ENCODE measurements at places on chromosomes 2 and 18. TPM values are rescaled to one million over a fixed set of nuclear protein-coding genes. Genes with fewer than 3 reads are reported as not detected.

DNA sequence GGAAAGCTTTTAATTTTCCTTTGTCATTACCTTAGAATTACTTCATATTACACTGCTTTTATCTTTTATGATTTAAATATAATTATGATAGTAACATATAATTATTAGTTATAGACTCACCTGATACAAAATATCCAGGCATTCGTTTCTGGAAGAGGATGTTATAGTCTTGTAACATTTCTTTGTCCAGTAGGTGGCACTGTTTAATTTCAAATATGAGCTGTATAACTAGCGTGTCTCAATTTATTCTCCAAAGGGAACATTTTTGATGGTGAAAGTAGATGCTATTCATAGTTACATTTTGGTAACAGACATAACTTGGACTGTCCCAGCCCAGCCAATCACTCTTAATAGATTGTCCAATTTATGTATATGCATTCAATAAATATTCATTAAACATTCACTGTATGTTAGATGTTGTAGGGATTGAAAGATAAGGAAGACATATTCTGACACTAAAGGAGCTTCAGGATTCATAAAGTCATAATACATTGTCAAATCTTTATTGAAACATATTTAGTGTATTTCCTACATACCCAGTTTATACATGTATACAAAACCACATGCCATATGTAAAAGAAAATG lies 19.2 kb downstream of the DAW1 start:
- peak; percentile 30 for DNase-seq

GRCh38 chr2:127996160-127996559 lies 31.7 kb downstream of the SAP130 start:
- DNase-seq: no peak

- peak; percentile 83 for DNase-seq
Observed at GRCh38 chr2:134668821-134669220, 50.0 kb downstream of the TMEM163 start.

DNA sequence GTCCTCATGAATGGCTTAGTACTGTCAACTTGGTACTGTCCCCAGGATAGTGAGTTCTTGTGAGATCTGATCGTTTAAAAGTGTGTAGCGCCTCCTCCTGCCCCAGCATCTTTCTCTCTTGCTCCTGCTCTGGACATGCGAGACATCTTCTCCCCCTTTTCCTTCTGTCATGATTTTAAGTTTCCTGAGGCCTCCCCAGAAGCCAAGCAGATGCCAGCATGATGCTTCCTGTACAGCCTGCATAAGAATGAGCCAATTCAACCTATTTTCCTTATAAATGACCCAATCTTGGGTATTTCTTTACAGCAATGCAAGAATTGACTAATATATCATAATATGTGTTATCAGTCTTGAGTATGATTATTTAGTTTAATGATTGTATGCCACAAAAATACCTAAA lies 3.5 kb upstream of the RSAD2 start:
- no peak for DNase-seq

DNA sequence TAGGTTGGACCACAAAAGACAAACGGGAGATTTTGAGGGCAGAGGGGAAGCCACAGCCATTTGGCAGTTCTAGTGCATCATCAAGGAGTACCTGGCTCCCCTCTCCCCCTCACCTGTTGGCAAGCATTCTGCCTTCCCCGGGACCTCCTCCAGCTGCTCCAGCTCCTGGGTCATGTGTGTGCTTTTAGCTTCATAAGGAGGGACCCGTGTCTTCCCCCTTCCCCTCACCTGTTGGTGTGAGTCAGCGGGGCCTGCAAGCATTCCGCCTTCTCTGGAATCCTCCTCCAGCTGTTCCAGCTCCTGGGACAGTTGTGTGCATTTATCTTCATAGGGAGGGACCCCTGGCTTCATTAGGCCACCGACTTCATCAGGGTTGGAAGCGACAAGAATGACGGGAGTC lies 58.8 kb downstream of the SPP2 start:
- no peak for DNase-seq

DNA sequence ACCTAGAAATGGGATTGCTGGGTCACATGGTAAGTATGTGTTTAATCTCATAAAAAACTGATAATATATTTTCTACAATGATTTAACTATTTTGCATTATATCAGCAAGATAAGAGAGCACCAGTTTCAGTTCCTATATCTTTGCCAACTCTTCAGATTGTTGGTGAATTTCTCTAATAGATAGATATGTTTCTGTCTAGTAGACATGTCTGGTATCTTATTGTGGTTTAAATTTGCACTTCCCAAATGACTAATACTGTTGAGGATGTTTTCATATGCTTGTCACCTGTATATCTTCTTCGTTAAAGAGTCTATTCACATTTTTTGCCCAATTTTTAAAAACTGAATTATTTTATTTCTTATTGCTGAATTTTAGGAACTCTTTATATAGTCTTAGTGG lies 113.8 kb upstream of the UXS1 start:
- DNase-seq: no peak

DNA sequence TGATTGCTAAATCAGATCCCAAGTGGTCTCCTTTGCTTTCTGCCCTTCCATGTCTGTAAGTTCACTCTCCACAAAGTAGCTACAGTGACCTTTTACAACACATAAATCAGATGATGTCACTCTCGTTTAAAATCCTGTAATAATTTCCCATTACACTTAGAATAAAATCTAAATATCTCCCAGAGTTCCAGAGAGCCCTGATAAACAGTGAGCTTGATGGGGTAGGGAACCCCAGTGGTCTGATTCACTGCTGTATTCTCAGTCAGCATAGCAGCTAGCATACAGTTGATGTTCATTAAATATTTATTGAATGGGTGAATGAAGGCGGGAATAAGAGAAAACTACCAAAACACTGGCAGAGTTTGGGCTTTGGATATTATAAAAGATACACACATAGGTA lies 117.7 kb downstream of the ZAP70 start:
- DNase-seq: no peak

GRCh38 chr2:138515092-138515491 lies 13.5 kb downstream of the SPOPL start:
- no peak for DNase-seq

The C1GALT1C1L gene
- 0.51 TPM for total RNA-seq

DNA sequence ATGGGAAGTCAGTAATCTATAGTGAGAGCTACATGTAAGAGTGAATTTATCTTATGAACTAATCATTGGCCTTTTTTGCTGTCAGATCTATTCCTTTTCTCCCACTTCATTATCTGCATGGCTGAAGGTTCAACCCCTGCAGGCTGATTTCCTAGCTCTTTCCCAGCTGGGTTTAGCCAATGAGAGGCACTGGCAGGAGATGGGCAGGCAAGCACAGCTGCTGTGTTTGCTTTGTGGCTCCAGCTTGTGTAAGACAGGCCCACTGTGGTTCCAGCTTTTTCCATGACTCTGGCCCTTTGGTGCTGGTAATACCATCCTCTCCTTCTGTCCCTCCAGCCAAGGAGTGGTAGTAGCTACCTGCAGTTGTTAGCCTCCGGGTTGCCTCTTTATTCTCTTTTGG lies 248.8 kb downstream of the PLCL1 start:
- no peak for DNase-seq

The NXPH2 gene
- total RNA-seq: not detected

The CPSF3 gene
- total RNA-seq: 53.0 TPM

DNA sequence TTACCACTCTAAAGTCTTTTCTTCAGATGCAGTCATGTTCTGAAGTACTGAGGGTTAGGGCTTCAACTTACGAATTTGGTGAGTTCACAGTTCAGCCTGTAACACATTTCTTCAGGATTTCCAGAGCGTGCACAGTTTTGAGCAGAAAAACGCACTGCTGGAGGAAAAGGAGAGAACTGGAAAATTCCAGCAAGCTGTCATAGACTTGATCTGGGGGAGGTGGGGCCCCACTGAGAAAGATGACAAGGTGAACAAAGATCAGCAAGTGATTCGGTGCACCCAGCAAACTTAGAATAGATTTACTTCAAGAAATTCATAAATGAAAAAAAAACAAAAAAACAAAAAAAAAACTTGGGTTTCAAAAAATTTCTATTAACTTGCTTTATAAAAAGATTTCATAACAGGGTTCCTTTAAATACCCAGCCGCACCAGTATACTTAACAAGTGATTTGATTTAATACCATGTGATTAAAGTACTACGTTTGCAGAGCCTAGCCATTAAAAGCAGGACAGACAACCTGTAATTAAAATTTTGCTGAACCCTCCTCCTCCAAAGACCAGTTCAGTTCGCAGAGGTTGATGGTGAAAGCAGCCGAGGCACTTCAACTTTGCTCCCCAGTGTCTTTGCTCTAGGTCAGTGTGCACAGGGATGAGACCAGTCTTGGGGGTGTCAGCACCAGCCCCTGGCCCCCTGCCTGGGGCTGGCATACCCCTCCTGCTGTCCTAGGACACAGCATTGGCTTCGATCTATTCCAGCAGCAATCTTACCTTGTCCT lies 30.5 kb downstream of the CTIF start:
- DNase-seq: no peak

The NOSTRIN gene
- not detected for total RNA-seq

- DNase-seq: peak; percentile 95
Observed at GRCh38 chr18:361941-362310, 94.1 kb upstream of the THOC1 start.
